Non-pigmented ciliary epithelial cell (primary cell): ENCODE measurements at places on chromosomes 2 and 18.

- no peak for DNase-seq
Observed at GRCh38 chr2:164447660-164448059, 173.6 kb downstream of the GRB14 start.

DNA sequence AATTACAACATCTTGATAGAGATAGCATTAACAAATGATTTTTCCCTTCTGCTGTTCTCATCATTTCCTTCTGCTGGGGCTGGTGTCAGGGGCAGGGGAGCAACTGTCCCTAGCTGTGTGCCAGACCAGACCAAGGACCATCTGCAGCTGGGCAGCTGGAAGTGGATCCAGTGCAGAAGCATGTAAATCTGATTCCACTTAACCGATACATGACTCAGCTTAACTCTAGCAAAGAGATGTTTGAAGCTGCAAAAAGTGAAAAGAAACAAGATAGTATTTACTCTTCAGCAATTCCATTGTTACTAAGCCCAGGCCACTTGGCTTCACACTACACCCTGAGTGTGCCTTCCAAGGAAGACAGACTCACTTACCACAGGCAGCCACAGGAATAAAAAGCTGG, 151.1 kb downstream of the GALNT1 start:
- DNase-seq: no peak

- DNase-seq: no peak
Observed at GRCh38 chr2:18849841-18850578, 260.6 kb upstream of the NT5C1B start.

DNA sequence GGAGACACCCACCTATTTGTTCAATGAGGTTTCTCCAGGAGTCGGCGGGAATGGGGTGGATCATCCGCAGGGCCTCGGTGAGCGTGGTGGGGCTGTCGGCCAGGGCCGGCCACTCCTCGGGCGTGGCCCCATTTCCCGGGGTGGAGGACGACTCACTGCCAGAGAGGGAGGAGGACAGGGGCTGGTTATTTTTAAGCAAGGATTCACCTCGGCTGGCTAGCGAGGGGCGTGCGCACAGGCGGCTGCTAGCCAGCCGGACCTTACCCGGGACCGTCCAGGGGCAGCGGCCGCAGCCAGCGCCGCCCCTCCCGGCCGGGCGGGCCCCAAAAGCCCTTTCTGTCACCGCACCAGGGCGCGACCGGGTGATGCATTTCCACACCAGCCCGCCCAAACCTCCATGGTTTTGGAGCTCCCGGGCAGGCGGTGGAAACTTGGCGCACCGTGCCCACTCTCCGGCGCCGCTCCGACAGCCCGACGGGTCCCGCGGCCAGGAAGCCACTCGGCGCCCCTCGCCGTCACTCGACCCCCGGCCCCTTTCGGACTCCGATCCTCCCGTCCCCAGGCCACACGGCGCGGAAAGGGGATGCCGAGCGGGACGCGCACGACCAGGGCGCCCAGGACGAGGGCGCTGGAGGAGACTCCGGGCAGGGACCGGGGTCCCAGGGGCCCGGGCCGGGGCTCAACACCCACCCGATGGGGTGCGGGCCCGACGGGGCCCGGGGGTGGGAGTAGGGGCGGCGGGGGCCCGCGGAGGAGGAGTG, 57.1 kb downstream of the SNORC start:
- DNase-seq: no peak

GRCh38 chr2:216688731-216689340, 6.5 kb downstream of the IGFBP5 start:
- DNase-seq: no peak

DNA sequence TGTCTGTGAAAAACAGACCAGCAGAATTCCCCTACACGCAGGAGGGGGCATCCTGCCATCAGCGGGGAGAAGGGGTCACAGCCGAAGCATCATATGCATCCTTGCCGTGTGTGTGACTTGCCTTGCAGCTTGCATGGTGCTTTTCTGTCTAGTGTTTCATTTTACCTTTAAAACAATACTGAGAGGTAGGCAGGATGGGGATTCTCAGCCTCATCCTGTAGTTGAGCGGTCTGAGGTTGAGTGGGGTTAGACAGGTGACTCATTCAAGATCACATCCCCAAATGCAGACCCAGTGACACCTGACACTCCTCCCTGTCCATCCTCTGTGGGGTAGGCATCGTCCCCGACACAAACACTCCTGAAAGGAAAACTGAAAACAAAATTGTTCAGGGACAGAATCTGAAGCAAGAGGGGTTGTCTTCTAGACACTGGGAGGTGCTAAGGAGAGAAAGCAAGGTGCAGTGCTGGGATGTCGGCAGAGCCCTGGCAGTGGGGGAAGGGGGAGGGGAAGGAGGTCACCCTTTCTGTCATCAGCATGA, 7.9 kb downstream of the ARL4C start:
- no peak for DNase-seq

- no peak for DNase-seq
Observed at GRCh38 chr2:156955701-156956100, 301.8 kb upstream of the GALNT5 start.

DNA sequence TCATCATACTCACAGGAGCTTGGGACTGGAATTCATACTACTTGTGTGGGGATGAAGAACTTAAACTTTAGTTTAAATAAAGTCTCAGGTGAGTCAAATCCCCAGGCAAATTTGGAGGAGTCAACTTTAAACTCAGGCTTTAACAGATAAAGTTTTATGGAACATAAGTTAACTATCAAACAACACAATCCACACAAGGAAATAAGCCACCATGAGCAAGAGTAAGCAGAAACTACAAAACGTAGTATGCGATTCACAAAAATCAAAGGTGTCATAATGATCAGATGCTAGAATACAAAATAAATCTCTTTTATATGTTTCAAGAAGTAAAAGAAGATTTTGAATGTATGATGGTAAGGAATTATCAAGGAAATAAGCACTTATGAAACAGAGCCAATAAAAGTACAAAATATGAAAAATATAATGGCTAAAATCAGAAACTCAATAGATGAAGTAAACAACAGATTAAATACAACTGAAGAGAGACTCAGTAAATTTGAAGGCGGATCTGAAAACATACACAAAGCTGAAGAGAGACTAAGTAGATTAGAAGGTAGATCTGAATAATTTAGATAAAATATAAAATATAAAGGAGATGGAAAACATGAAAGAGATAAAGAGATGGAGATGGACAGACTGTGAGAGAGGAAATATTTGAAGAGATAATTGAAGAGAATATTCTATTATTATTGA, 97.5 kb upstream of the TWIST2 start:
- no peak for DNase-seq
